Activated CD4-positive, CD25-positive, alpha-beta regulatory T cell treated with anti-CD3 and anti-CD28 coated beads, Interleukin-2, amount 50 U/mL, for 16 hours (primary cell): ENCODE measurements at places on chromosomes 5 and 9.

GRCh38 chr9:84858364-84858763 lies 188.8 kb downstream of the NTRK2 start:
- no peak for DNase-seq

DNA sequence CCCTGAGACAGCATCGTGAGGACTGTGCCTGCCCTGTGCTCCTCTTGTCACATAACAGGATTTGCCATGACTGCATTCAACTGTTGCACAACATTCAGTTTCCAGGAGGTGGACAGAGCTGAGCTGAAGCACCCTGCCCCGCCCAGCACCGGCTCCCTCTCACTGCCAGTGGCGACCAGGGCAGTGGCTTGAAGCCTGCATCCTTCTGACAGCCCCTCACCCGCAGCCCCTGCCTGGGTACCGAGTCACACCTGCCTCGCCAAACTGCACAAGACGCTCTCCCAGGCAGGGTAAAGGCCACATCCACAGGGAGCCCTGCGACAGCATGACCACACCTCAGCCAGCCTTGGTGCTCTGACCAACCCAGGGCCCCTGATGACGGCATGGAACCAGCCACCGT lies 59.9 kb upstream of the ZNF354A start:
- DNase-seq: no peak

GRCh38 chr5:1975898-1976765 lies 93.4 kb upstream of the IRX4 start:
- no peak for DNase-seq

- no peak for DNase-seq
These were observed 3.4 kb upstream of the RHOBTB3 start for GRCh38 chr5:95727764-95728191.

GRCh38 chr5:76099756-76100155 lies 16.6 kb downstream of the SV2C start:
- DNase-seq: no peak

- DNase-seq: no peak
These were observed 32.2 kb upstream of the LARP1 start for GRCh38 chr5:154722936-154723335.

DNA sequence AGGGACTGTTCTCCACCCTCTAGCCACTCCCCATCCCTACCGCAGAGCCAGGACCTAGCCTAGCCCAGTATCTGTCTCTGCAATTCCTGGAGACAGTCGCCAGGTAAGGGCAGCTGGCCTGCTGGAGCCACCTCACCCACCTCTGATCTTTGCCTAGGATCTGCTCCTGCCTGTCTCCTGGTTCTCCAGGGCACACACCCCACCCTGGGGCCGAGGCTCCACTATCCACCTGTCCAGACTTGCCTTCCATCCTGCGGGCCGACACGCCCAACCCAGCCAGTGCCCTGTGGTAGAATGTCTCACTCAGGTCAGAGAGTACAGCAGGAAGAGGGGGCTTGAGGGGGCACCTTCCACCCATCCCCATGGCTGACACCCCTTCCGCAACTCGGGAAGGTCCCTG lies 15.7 kb upstream of the AQP7 start:
- DNase-seq: no peak

DNA sequence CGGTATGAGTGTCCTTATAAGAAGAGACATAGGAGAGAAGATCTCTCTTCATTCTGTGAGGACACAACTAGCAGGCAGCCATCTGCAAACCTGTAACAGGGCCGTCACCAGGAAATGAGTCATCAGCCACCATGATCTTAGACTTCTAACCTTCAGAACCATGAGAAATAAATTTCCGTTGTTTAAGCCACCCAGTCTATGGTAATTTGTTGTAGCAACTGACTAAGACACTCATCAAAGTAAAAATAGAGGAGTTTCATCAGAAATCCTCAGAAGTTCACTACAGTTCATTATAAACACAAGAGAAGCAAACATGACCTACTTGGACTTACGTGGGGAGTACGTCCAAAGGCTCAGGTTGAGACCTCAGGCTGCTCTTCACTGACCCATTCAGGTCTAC lies 357.7 kb downstream of the SEMA5A start:
- DNase-seq: no peak

GRCh38 chr5:149429839-149430721 lies 51.0 kb upstream of the IL17B start:
- DNase-seq: no peak

DNA sequence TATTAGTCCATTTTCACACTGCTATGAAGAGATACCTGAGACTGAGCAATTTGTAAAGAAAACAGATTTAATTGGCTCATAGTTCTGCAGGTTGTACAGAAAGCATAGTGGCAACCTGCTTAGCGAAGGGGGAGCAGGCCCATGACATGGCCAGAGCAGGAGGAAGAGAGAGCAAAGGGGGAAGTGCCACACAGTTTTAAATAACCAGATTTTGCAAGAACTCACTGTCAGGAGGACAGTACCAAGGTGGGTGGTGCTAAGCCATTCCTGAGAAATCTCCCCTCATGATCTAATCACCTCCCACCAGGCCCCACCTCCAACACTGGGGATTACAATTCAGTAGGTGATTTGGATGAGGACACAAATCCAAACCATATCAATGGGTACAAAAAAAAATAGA lies 16.8 kb upstream of the PCSK5 start:
- no peak for DNase-seq

DNA sequence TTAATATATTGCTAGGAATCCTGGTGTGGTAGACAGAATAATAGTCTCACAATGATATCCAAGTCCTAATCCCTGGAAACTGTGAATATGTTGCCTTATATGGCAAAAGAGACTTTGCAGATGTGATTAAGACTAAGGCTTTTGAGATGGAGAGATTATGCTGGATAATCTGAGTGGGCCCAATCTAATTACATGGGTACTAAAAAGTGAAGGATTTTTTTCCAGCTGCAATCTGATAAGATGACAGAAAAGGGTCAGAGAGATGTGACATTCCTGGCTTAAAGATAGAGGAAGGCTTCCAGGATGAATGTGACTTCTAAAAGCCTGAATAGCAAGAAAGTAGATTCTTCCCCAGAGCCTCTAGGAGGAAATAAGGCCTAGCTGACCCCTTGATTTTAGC lies 80.7 kb upstream of the MPDZ start:
- DNase-seq: no peak

DNA sequence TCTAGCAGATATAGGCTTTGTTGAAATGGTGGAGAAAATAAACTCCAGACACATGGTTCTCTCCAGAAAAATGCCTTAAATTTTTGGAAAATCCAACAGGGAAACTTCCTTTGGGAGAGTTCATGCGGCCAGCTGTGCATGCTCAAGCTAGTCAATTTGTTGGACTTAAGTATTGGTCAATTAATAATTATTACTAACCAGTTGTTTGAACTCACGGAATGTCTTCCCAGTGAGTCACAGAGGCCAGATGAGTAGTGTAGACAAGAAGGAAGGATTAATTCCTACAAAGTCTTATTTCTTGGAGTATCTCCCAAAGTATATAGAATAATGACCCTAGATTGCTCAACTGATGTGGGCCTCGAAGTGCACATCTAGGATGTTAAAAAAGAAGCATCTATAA lies 103.6 kb downstream of the MACIR start:
- no peak for DNase-seq

GRCh38 chr5:83925321-83925954 lies 204.8 kb upstream of the HAPLN1 start:
- DNase-seq: no peak

- DNase-seq: no peak
These were observed 77.9 kb downstream of the FOXB2 start for GRCh38 chr9:77097335-77097734.

DNA sequence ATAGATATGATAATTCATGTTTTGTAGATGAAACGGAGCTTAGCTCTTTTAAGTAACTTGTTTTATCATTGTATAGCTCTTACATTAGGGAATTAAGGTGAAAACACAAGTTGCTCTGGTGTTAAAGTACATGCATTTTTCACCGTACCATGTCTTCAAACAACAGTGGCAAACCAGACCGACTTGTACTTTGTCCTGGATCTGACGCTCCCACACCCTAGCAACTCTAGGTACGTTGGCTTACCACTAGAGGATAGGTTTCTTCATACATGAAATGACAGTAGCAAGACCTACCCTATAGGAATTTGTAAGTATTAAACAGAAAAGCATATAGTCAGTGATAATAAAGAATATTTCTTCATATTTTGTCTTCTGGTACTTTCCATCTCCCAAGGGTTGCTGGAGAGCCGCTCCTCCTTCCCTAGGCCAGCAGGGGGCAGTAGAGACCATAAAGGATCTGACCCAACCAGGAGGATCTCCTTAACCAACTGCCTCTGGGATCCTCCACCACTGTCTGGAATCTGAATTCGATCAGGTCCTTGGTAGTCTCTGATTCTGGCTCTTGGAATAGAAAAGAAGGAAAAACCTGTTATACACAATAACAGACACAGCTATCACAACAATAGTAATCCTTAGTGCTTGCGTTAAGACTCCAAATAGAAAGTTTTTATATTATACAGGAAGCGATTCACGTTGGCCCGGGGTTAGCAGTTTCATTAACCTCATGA lies 136.7 kb downstream of the CAVIN4 start:
- DNase-seq: peak; percentile 10

DNA sequence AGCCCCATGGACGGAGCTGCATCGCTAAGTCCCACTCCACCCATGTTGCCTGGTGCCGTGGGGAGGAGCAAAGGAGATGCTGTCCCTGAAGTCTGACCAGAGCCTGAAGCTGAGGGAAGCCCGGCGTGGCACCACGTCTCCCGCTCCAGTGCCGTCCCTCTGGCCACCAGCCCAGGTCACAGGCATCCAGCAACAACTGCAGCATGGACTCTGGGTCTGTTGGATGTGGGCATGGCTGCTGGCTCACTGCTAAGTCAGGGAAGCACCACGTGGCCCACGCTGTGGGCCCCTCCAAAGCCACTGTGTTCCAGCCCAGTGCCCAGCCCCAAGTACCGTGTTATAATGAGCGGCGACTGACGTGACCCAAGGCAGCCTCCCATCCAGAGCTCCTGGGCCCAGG lies 112.6 kb downstream of the SYK start:
- DNase-seq: no peak

DNA sequence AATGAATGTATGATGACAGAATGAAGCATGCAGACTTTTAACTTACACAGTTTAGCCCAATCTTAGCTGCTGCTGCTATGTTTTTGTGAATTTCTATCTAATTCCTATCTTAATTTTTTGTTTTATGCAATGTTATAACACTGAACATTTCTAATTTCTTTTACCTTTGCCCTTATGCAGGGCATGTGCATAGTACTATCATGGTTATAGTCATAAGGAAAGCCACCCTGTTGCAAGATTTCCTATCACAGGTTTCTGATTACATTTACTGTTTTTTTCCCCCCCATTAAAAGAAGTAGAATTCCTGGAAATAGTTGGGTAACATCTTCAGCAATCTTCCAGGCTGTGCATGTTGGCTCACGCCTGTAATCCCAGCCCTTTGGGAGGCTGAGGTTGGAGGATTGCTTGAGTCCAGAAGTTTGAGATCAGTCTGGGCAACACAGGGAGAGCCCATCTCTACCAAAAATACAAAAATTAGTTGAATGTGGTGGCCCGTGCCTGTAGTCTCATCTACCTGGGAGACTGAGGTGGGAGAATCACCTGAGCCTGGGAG lies 164.4 kb downstream of the KDM4C start:
- no peak for DNase-seq

DNA sequence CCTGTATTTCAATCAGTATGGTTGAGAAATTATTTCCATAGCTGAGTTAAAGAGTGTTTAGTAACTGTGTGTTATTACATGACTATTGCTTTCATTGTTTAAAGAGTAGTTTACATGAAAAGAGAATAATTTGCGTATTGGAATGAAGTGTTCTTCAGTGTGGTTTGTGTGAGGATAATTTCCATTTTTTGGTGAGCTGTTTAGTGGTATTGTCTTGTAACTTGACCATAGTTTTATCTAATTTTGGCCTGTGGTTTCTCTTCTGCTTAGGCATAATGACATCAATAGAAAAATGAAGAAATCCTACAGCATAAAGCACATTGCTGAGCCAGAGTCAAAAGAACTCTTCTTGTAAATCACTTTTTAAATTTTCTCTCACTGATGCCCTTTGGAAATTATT lies 151.2 kb downstream of the SNCAIP start:
- DNase-seq: no peak

GRCh38 chr9:75039009-75039408 lies 10.9 kb upstream of the CARNMT1 start:
- DNase-seq: no peak

DNA sequence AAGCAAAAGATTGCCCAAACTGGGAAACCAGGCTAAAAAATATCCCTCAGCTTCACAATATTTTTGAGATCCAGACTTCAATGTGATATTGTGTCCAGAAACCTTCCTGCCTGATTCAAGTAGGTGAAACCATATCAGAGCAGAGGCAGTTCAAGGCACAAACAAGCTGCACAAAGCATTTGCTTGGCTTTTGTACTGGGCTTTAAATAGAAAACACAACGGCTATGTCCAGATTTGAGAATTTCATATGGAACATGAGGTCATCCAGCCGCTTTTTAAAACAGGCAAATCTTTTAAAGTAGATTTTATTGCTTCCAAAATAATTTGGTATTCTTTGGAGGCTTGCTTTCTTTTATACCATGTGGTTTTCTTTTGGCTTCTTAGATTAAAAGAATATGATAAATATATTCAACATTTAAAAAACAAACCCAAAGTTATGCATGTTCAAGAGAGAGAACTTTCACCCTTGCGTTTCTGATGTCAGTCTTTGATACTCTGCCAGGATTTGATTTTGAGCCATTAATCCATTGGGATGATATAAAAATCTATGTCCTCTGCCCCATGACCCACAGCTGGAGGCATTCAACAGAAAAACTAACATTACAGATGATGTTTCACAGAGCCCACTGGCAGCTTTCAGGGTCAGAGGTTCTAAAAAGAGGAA lies 29.0 kb upstream of the CCDC112 start:
- no peak for DNase-seq

- DNase-seq: no peak
These were observed 99.3 kb downstream of the ACTBL2 start for GRCh38 chr5:57383093-57383861.

- DNase-seq: no peak
These were observed 19.7 kb downstream of the RIOK2 start for GRCh38 chr5:97163360-97163764.

- no peak for DNase-seq
These were observed 98.6 kb downstream of the PAM start for GRCh38 chr5:102853680-102854079.

DNA sequence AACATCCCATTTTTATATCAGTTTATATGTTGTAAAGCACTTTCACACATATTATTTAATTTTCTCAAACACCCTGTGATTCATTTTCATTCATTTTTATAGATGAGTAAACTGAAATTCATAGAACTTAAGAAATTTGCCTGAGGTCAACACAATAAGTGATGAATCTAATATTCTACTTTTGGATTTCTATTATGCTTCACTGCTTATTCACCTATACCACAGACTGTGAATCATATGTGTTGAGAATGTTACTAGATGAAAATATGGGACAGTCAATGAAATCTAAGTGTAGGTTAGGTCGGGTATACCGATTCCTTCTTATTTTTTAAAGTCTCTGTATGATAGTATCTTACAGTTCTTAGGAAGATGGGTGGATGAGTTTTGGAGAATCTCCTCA lies 24.8 kb downstream of the CDC37L1 start:
- no peak for DNase-seq

- DNase-seq: no peak
These were observed 24.0 kb downstream of the TGFBI start for GRCh38 chr5:136052692-136053335.
